ENCODE measurements at places on chromosomes 5 and 9.

- no peak for DNase-seq
Measured at GRCh38 chr9:16485160-16485559, 385.3 kb downstream of the BNC2 start.

GRCh38 chr5:52605317-52606313 is 182.1 kb upstream of the ITGA1 start:
- DNase-seq = no peak

DNA sequence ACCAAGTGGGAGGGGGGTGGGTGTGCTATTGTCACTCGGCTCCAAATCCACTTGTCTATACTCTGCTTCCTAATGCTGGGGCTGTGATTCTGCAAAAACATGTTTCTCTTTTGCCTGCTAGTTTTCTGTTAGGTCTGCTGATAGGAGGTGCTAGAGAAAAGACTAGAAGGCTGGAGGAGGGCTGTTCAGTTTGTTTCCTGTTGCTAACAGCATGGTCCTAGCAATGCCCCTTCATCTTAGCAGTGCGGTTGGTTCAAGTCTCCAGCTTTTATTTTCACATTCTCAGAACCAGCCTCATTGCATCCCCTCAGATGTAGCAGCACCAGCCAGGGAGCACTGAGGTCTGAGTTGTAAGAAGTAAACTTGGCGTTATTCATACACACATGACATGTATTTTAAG is 310.2 kb downstream of the YTHDC2 start:
- DNase-seq = no peak

DNA sequence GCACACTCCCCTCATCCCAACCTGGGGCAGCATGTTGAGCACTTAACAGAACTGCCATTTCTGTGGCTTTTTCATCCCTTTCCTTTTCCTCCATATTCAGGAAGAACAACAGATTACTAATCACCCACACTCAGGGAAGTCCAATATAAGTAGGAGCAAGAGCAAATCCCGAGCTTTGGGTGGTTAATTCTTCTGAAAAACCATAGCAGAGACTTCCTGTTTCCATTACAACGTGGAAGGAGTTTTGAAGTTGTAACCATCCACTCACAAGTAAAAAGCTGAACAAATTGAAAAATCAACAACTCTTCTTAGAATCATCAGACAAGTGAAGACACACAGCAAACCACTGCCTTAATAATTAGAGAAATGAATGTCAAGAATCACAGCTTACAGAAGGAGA is 8.2 kb downstream of the CTSL start:
- DNase-seq = no peak

DNA sequence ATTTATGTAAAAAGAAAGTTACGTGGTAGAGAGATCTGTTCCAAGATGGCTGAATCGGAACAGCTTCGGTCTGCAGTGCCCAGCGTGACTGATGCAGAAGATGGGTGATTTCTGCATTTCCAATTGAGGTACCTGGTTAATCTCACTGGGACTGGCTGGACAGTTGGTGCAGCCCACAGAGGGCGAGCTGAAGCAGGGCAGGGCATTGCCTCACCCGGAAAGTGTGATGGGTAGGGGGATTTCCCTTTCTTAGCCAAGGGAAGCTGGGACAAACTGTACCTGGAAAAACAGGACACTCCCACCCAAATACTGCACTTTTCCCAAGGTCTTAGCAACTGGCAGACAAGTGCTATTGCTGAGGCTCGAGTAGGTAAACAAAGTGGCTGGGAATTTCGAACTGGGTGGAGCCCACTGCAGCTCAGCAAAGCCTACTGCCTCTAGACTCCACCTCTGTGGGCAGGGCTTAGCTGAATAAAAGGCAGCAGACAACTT is 13.1 kb upstream of the HSD17B4 start:
- DNase-seq = no peak

- no peak for DNase-seq
Measured at GRCh38 chr9:27626244-27627187, 53.2 kb upstream of the C9orf72 start.

DNA sequence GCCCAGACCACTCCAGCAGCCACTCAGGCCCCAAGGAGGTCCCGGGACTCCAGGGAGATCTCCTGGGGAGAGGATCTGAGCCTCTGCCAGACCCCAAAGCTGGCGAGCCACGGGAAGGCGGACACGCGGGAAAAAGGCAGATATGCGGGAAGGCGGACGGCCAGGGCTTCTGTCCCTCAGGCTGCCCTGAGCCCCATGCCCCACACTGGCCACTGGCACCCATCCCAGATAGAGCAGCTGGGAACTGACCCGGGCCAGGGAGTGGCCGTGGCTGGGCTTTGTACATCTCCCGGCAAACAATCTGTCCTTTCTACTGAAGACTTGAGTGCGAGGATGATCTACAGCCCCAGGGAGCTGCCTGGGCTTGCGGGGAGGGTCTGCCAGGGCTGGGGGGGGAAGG is 21.1 kb upstream of the NOTCH1 start:
- peak; percentile 80 for DNase-seq
